Foreskin melanocyte (primary cell): ENCODE measurements at places on chromosomes 5 and 9.

DNA sequence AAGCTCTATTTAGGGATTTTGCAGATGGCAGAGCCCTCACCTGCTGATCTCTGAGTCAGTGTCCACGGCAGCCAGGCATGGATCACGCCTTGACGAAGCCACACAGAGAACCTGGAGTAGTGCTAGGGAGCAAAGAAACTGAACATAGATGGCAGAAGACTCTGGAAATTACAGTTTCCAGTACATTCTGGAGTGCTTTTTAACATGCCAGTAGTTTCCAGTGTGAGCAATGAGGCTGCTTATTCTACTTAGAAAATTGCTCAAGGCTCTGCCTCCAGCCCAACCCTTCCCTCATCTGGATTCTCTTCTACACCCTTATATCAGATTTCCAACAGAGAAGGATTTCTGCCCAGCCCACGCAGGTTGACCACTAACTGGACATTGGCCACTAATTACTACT is 203.3 kb downstream of the ADAMTS12 start:
- DNase-seq = no peak

DNA sequence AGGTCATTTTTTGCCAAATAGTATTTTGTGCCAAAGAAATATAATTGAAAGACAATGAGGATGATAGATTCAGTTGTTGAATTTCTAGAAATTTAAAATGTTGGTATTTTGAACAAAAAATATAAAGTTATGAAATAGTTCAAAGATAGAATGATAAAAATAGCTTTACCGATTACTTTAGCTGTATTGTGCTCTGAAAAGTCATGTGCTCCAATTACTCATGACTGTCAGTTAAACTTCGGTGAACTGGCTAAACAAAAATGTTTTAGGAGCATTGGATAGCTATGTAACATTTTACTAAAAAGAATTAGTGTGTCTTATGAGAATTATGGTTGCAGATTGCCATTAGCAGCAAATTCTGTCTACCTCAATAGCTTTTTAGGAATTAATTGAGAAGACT is 177.3 kb upstream of the VCAN start:
- peak; percentile 70 for DNase-seq

DNA sequence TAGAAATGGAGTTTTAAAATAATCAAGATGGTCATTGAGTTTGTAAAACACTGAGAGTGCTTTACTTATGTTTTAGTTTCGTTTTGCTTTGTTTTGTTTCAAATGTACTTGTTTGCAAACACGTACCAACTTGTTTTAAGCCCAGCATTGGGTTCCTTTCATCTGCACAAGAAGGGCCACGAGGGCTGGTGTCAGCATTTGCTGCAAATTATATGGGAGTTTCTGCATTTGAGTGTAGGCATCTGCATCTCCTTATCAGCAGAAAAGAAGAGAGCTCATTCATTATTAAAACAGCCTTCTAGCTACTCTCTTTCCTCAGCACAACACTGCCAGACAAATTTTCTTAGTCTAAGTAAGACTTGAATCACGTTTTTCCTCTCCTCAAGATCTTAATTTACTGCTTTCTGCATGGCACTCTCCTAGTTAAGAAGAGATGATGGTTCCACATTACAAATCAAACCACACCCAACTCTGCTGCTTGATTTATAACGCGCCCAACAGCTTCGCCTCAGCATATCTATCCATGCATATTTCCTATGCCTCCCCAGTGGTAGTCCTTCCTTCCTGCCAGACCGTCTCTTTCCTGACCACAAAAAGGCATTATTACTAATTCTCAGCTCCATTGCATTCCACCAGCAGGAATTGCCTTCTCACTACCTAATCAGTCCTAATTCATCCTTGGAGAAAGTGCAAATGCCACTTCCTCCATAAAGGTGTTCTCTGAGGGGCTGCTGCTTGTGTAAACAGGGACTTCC is 95.2 kb upstream of the CAST start:
- DNase-seq = peak; percentile 27

DNA sequence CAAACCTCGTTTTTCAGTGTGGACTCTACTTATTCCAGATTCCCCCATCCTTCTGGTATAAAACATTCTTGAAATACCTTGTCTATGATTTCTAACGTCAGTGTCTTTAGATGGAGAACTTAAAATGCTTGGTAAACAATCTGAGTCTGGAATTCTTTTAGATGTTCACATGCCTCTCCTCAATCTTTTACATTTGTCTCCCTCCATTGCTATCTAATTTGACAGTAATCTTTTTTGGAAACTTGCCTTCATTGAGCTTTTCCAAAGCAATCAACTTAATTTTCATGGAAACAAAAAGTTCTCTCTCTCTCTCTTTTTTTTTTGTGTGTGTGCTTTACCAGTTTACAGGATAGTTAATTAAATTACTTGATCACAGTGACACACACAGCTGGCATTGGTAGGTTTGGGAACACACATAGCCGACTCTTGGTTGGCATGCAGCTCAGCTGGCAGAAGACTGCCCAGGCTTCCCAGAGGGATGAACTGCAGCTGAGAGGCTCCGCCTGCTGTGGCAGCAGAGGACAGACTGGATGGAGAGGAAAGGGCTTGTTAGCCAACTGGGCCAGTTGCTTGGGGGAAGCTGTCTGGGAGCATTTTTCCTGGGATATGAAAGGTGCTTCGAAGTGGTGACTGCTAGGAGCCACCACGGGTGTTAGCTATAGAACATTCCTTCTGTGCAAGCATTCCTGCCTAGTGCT is 271.3 kb downstream of the ZSWIM6 start:
- DNase-seq = no peak

- DNase-seq = no peak
Observed at GRCh38 chr9:131620764-131621520, 75.6 kb downstream of the PRRT1B start.

- no peak for DNase-seq
Observed at GRCh38 chr5:1052641-1053390, 44.2 kb downstream of the NKD2 start.

GRCh38 chr9:135053133-135053532 is 34.3 kb upstream of the OLFM1 start:
- no peak for DNase-seq

DNA sequence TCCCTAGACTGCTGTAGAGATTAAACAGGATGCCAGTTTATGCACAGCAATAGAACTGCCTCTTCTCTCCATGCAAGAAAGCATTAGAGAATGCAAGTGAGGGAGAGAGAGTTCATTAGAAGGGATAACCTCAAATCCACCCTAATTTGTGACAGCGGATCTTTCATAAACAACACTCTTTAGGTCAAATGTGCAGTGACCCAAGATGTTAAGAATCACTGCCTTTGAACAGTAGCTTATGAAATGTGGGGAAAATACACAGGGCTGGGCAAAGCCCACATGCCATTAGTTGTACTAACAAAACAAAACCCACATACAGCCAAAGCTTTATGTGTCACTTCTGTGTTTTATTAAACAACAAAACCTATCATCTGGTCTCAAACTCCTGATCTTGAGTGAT is 36.2 kb upstream of the POU4F3 start:
- no peak for DNase-seq

DNA sequence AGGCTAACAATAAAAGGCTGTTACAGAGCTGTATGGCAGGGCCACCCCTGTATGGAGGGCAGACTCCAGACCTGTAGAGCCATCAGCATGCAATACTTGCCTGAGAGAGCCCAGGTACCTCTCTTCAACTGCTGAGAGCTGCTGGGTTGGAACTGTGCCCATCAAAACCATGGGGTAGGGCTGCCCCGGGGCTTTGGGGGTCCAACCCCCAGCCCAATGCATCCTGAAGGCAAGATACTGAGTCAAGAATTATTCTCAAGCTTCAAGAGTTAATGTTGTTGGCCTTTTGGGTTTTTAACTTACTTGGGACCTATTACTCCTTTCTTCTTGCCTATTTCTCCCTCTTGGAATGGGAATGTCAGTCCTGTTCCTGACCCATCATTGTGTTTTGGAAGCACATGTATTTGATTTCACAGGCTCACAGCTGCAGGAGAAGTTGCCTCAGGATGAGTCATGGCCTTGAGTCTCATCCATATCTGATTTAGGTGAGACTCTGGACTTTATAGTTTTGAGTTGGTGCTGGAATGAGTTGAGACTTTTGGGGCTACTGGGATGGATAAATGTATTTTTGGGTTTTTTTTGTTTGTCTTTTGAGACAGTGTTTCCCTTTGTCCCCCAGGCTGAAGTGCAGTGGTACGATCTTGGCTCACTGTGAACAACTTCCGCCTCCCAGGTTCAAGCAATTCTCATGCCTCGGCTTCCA is 21.0 kb upstream of the CDK7 start:
- DNase-seq = no peak

DNA sequence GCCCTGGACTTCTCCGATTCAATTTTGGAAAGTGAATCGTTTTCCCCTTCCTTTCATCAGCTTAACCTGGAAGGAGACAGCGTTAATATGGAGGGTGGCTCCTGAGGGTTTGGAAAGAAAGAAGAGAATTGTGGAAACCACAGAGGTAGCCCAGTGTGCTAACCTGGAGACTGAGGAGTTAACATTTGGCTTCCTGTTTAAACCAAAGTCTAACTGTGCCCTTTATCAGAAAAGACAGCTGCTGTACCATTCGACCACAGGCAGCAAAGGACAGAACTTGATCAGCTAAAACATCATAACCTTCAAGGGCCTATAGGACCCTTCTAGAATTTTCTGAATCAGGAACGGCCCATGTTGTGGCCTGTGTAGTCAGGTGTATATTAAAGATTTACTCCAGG is 735 bp downstream of the IDNK start:
- no peak for DNase-seq

DNA sequence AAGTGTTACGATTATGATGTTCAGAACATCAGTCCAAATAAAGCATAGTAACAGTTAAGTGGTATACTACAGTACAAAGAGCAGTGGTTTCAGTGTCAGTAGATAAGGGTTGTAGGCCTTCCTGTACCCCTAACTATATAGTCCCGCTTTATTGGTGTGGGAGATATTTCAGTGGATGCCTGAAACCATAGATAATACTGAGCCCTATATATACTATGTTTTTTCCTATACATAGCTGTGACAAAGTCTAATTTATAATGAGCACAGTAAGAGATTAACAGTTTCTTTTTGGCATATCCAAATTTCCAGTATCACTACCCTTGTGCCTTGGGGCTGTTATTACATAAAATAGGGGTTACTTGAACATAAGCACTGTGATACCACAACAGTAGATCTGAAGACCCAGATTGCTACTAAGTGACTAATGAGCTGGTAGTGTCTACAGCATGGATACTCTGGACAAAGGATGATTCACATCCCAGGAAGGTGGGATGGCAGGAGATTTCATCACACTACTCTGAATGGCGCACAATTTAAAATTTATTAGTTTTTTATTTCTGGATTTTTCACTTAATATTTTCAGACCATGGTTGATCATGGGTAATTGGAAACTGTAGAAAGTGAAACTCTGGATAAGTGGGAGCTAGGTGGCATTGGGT is 119.3 kb downstream of the RPS23 start:
- DNase-seq = no peak

DNA sequence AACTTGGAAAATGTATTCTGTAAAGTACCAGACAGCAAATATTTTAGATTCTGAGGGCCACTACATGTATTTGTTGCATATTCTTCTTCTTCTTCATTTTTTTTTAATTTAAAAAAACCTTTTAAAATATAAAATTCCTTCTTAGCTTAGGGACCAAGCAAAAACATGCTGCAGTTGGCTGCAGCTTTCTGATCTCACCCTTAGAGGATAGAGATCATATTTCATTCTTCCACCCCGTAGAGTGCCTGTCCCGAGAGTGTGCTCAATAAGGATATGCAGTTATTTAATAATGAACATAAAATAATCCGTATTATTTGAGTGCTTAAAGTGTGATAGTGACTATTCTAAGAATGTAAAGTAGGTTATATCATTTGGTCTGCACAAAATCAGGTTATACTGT is 204.2 kb upstream of the CD180 start:
- DNase-seq = no peak

GRCh38 chr9:571066-571465 is 270.4 kb upstream of the DMRT1 start:
- no peak for DNase-seq

- DNase-seq = no peak
Observed at GRCh38 chr9:130299785-130300615, 34.4 kb downstream of the HMCN2 start.

- no peak for DNase-seq
Observed at GRCh38 chr9:120490888-120491595, 88.9 kb downstream of the CDK5RAP2 start.

DNA sequence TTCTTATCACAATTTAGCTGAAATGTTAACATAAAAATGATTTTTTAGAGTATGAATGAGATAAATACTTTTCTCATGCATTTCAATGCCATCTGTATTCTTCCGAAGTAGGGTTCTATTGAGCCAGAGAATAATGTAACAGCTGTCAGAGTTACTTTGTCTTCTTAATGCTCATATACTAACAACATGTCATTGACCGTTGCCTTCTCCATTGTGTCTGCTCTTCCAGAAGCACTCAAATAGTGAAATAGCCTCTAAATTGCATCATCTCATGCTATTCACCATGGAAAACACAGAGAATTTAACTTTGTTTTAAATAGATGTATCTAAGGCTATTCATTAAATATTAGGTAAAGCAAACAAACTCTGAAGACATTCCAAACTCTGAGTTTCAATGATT is 1875.9 kb upstream of the CDH9 start:
- no peak for DNase-seq

DNA sequence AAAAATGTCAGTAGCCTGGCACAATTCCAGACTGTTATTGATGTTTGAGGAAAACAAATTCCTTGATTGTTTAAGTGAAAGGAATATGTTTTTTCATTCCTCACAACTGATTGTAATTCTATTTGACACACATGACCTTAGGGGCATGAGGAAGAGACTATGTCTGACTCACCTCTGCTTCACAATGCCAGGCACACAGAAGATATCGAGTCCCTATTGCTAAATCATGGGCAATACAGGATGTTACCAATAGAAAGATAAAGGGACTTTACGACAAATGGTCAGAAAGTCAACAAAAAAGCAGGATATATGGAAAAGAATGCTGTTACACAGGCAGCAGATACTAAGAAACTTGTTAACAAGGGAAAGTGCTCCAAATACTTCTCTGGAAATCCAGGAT is 1903.5 kb downstream of the EFNA5 start:
- no peak for DNase-seq

GRCh38 chr5:59003124-59003523 is 420.2 kb downstream of the RAB3C start:
- no peak for DNase-seq

GRCh38 chr9:79969393-79970145 is 397.8 kb downstream of the TLE4 start:
- peak; percentile 8 for DNase-seq
